Activated T-helper 1 cell treated with Interleukin-2 at 50 U/mL for 16 hours (primary cell): ENCODE measurements at places on chromosomes 1 and 21.

- no peak for DNase-seq
These were observed 60.1 kb downstream of the OPTC start for GRCh38 chr1:203554071-203554470.

GRCh38 chr1:107899655-107900054, 65.3 kb downstream of the VAV3 start:
- no peak for DNase-seq

DNA sequence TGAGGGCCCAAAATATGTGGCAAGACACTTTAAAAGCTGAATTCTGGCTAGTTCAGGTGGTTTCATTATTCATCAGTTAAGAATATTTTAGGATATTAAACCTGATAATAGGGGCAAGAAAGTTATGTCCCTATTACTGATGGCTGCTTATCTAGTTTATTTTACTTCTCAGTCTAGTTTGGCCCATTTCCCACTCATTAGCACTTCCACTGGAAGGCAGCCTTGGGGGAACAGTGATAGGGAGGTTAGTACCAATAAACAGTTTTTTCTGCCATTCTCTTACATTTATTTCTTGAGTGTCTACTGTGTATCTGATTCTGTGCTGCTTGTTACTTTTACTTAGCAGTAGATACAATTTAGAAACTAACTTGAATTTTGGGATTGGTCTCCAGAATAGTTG, 9.0 kb downstream of the PPP1R12B start:
- no peak for DNase-seq

GRCh38 chr21:25858325-25858724, 123.6 kb downstream of the GABPA start:
- no peak for DNase-seq

GRCh38 chr1:200738327-200738948, at the start of gene CAMSAP2:
TSS of gene CAMSAP2 (plus strand) at chr1:200738893. CDS start at chr1:200739828, 935 bp downstream.
- DNase-seq: peak; percentile 52

DNA sequence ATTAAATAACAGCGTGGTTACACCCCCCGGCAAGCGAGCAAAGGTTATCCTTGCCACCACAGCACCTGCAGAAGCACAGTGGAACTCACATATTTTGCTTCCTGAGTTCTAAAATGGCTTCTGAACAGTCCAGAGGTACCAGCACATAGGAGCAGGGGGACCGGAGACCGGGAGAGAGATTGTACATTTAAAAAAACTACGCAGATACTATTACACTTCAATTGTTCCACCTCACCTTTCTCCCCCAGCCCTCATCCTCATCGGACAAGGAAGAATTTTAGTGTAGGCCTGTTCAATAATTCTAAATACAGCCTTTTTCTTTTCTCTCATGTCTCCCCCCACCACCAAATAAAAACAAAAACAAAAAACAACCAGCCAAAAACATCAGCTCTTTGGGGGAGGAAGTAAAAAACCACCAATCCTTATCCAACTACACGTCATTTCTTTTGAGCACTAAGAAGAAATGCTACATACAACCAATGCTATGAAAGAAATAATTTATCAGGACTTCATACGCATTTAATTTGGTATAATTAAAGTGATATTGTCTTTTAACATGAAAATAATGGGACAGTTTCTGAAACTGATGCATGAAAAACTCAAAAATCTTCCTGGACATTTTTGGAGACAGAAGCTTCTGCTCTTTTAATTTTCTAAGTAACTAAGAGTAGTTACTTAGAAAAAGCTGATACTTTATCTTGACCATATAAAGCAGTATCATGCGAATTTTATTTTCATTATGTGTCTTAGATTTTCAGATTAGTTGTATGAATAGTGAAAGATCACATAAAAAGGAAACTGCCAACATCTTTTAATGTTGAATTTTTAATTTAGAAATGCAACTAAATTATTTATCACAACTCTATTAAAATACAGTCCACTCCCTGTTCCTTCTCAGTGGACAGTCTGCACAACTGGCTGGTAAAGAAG, 9.1 kb downstream of the CDKN2C start:
- DNase-seq: no peak

DNA sequence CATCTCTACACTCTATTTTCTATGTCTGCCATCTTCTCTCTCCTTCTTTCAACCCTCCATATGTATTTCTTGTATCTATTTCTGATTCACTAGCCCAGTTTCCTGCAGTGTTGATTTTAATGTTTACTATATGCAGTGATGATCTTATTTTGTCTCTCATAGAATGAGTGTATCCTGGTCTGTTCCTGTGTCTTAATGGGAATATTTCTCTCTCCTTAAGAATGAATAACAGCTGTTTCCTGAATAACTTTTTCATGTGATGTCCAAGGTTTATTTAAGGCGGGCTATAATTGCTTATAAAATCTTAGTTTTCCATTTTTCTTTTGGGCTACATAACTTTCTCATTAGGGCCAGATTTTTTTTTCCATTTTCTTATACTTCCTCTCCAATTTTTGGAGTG, 144.5 kb downstream of the C1orf21 start:
- DNase-seq: no peak

DNA sequence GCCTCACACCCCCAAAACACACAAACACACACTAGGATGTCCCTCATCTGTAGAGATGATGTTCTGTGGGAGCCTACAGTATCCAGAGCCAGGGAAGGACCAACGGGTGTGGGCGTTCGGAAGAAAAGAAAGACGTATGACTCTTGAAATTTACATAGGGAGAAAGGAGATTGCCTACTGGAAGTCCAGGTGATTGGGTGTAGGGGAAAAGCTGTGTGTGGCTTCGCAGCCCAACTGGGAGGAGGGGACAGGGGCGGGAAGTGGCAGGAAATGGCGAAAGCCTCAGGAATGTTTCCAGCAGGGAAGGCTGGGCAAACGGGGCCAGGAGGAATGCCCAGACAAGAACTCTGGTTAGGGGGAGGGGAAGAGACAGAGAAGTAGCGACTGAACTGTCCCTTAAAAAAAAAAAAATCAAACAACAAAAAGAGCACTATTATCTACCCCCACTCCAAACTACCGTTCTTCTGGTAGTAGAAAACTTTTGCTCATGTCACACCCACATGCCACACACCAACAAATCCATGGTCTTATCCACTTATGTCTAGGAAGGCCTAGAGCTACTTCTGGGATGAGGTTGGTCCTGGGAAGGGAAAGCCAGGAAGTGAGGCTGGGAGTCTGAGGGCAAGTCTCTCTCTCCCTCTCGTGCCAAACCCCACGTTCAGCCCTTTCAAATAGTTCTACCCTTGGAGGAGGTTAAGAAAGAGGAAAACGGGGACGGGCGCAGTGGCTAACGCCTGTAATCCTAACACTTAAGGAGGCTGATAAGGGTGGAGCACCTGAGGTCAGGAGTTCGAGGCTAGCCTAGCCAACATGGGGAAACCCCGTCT, 1.8 kb upstream of the CKS1B start:
- no peak for DNase-seq

DNA sequence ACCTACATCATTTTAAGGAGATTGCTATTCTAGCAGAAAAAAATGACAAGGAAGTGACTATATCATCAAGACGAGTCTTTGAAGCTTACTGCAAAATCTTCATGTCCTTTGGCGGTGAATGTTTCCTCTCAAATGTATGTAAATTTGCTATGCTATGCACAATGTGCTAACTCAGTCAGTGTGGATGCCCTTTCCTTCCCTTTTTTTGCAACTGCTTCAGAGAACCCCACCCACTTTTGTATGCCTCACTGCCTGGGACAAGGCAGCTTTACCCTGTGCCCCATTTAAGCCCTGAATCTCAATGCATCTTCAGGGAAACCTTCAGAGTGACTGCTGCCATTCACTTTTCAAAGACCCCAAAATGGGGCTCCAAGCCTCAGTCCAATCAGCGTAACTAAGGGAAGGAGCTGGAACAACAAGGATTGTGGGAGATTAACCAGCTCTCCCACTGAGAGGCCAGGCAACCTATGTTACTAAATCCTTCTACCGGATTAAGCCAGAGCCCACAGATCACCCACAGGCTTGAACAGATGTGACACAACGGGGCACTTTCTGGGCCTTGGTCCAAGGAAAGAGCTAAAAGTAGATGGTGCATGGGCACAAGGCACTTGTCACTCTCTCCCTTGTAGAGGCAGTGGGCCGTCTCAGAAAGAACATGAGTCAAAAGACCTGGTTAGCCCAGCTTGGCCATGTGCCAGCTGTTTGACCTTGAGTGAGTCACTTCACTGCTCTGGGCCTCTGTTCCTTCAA, 154.4 kb downstream of the PLPP3 start:
- DNase-seq: no peak
